Aortic smooth muscle cell (primary cell): ENCODE measurements at places on chromosomes 4 and X. TPM values are rescaled to one million over a fixed set of nuclear protein-coding genes. Genes with fewer than 3 reads are reported as not detected.

Gene PAGE2B
- not detected in 2 replicates for total RNA-seq

Gene DRD5
- total RNA-seq = not detected in 2 replicates

Gene GYG2
- 0.06 and 0.26 TPM in 2 replicates for total RNA-seq

Gene HEPH
- 110 and 124 TPM in 2 replicates for total RNA-seq

Gene SH3D19
- 26.0 and 47.7 TPM in 2 replicates for total RNA-seq

Gene WDFY3
- 58.9 and 73.8 TPM in 2 replicates for total RNA-seq

Gene CXCL10
- not detected in 2 replicates for total RNA-seq

Gene MAOB
- total RNA-seq = 0.13 and 0.19 TPM in 2 replicates

Gene GPRASP1
- total RNA-seq = 2.3 and 2.9 TPM in 2 replicates

Gene MAB21L2
- 3.5 and 5.3 TPM in 2 replicates for total RNA-seq

Gene CXCL11
- total RNA-seq = under 0.01 TPM in 1 of 2 replicates, not detected in the other

Gene NWD2
- total RNA-seq = not detected in 2 replicates

Gene TRPC3
- under 0.01 TPM in 2 replicates for total RNA-seq

Gene RBBP7
- 135 and 173 TPM in 2 replicates for total RNA-seq

Gene ITGB1BP2
- 13.7 and 24.3 TPM in 2 replicates for total RNA-seq

Gene CSN1S1
- not detected in 2 replicates for total RNA-seq

Gene LONRF3
- 0.62 and 1.3 TPM in 2 replicates for total RNA-seq

Gene GYPE
- total RNA-seq = 3.6 and 4.8 TPM in 2 replicates

Gene WNK3
- total RNA-seq = 0.12 and 0.26 TPM in 2 replicates

Gene SPP1
- total RNA-seq = not detected in 2 replicates

Gene TMEM255A
- total RNA-seq = not detected in 2 replicates

Gene TLR8
- total RNA-seq = not detected in 2 replicates

Gene ZCCHC18
- 0.12 and 0.26 TPM in 2 replicates for total RNA-seq

Gene FAM47A
- not detected in 2 replicates for total RNA-seq

Gene SAP30
- 19.2 and 21.3 TPM in 2 replicates for total RNA-seq

Gene STOX2
- total RNA-seq = 1.5 and 1.8 TPM in 2 replicates

Gene SERTM2
- total RNA-seq = not detected in 2 replicates

Gene CNGA1
- total RNA-seq = under 0.01 and 0.31 TPM in 2 replicates

Gene STATH
- total RNA-seq = not detected in 2 replicates

Gene TCEAL2
- total RNA-seq = 0.13 and 0.37 TPM in 2 replicates

Gene TMSB15B
- total RNA-seq = 1.6 and 1.8 TPM in 2 replicates

Gene N4BP2
- total RNA-seq = 4.8 and 5.7 TPM in 2 replicates

Gene ETDA
- total RNA-seq = not detected in 2 replicates

Gene CXCR3
- total RNA-seq = not detected in 2 replicates

Gene TCEAL1
- 32.8 and 36.5 TPM in 2 replicates for total RNA-seq
